ENCODE measurements at places on chromosomes 2 and 18.

DNA sequence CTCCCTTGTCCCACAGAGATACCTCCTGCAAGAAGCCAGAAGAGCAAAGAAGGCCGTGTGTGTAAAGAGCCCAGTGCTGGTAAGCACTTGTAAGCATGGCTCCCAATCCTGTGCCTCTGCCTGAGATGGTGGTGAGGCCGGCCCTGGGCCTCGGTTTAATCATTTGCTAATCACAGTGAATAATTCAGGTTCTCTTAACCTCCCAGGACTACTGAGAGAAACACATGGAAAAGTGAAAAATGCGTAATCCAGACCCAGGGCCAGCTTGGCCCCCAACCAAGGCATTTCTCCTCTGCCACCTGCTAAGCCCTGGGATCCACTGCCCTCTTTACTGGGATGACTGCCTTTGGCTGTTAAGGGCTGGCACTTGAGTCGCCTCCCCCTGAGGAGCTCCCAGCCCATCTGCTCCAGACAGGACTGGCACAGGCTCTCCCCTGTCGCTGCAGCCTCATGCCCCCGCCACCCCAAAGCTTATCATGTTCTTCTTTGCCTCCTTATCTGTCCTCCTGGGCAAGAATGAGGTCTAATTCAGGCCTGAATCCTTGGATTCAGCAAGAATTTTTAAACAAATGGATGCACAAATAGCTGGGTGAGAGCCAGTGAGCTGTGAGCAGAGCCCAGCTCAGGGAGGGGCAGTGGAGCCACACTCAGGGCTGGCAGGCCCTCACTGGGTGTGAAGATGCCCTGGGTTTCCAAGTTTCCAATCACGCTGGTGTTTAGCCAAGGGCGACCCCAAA, 193.9 kb upstream of the HS6ST1 start:
- DNase-seq, result peak; percentile 10

GRCh38 chr2:157468931-157469708, 25.2 kb upstream of the CYTIP start:
- peak; percentile 35 for DNase-seq

DNA sequence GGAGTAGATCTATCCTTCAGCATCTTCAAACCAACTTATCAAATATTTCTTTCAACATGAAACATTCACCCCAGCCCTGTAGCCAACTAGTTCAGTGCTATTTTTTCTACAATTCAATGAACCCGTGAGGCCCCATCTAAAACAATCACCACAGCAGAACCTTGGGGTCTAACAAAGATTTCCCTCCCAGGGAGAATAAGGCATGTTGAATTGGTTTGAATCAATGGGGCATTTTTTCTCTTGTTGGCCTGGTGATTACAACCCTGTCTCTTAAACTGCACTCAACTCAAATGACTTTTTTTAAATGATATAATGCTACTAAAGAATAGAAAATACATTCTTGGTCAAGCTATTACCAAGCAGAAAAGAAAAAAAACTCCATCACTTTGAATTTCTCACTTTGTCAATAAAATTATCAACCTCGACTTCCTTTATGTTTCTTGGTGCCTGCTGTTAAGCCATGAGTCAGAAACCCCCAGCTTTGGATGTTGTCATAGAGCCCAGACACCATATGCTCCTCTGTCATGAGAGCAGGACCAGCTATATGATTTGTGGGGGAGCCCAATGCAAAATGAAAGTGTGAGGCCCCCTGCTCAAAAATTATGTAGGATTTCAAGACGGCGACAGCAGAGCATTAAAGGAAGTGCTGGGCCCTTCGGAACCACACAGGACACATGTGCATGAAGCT, 282.4 kb downstream of the MEIS1 start:
- peak; percentile 25 for DNase-seq

DNA sequence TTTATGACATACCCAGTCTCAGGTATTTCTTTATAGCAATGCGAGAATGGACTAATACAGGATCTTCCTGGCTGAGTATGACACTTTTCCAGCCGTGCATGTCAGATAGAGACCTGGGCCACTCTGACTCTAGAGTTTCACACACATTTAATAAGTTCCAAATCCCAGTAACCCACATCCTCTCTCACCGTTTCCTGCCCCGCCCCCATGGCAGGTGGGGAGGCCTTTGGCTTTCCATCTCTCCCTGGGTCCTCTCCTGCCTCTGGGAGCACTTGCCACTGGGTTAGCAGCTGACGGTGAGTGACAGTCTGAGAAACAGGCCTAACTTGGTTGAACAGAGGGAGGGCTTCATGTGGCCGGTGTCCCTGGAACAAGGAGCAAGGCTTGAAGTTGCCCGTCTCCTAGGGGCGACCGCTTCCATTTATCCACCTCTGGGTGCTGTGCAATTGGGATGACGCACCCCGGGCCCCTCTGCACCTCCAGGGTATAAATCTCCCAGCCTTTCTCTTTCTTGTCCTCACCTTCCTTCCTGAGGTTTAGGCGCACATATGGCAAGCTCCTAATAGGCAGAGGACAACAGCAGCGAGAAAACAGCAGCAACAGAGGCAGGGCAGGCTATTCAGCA, 152.7 kb upstream of the HDAC4 start:
- no peak for DNase-seq

DNA sequence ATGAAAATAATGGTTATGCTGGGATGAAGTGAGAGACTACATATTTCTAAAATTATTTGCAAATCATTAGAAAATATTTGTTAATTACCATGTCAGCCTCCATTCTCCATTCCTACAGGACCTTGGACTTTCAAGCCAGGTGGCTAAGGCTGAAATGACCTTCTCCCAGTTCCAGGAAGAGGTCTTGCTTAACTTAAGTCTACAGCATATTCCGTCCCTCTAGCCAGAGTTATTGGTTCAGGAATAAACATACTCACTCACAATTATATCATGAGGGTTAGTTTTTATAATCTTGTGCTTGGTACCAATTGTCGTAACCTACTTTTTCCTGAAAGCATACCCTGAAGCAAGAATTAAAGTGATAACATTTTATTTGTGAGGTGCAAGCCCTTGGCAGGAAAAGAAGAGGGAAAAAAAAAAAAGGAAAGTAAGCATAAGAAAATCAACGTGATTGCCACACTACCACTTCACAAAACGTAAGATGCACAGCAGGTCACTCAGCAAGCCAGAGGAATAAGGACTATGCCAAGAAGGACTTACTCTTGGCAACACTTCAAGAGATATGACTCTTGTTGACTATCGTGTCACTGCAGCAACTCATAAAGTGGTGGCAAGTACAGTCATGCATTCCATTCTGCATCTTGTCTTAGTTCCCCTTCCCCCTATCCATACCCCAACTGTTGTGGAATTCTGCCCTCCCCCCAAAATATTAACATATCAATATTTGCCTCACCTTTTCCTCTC, 479.1 kb downstream of the MBD2 start:
- peak; percentile 27 for DNase-seq

DNA sequence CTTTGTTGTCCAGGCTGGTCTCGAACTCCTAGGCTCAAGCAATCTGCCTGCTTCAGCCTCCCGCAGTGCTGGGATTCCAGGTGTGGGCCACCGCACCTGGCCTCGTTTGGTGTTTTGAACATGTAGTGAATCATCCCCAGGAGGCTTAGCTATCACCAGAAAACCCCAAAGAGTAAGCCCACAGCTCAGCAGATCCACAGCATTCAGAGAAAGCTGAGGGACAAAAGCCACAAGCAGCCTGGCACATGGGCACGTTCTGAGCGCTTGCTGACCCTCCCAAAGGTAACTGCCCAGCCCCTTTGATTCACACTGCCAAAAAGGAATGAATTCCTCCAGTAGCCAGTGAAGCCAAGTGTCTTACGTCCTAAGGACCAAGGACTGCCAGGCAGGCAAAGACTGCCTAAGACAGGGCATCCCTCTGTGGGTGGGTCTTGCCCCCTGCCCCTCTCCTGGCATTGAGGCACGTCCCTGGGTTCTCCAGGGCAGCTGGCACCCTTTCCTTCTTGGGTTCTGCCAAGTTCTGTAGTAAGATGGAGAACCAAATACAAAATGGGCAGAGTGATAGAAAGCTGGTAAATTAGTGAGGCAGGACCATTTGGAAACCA, 31.7 kb downstream of the MBP start:
- DNase-seq, result peak; percentile 38

- peak; percentile 37 for DNase-seq
Observed at GRCh38 chr18:13500227-13500865, 226.0 kb downstream of the FAM210A start.

DNA sequence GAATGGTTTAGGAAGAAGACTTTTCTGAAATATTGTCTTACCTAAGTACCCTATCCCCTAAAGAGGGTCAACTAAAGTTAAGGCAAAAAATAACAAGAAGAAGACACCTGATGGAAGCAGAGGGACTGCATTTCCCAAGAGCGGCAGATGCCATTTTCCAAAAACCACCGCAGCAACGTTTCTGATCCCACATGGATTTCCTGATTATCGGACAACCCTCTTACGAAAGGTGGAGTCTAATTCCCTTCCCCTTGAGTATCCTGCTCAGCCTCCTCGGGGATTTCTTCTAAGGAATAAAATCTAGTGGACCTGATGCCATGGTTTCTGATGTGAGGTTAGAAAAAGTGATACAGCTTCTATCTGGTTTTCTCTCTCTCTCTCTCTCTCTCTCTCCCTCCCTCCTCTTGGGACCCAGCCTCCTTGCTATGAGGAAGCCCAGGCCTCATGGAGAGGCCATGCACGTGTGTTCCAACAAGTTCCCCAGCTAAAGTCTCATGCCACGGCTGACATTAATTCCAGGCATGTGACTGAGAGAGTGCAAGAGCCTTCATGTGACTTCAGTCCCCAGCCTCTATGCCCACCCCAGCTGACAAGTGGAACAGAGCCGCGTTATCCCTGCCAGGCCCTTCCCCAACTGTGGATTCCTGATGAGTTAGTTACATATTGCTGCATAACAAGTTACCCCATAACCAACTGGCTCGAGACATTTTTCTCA, 150.3 kb downstream of the SMAD2 start:
- no peak for DNase-seq

DNA sequence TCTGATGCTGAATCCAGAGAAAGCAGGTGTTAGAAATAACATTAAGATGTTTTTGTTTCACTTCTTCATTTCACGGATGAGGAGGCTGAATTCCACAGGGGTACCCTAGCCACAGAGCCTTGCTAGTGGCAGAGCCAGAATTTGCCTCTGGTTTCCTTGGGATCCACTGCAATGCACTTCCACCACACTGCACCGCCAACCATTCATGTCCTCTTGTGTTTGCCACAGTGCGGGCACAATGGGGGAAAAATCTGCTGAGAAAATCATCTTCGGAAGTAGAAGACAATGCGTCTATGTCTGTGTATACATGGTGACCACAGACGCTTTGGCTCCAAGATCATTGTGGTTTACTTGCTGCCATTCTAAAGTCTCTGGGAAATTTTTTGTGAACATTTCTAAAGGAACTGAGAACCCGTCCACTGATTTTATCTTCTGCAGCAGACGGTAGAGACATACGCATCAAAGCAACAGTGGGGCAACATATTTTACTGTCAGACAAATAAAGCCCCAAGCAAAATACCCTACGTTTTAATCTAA, 14.9 kb downstream of the ICOS start:
- no peak for DNase-seq

All from fibroblast of the aortic adventitia (primary cell).